ENCODE measurements at places on chromosomes 3 and 15. TPM values are rescaled to one million over a fixed set of nuclear protein-coding genes. Genes with fewer than 3 reads are reported as not detected.
A peak's percentile ranks its signal among the peaks of the same experiment; 100 is the strongest.

- DNase-seq: peak; percentile 36
Measured at GRCh38 chr15:98651581-98652220, 3.4 kb downstream of the IGF1R start.

- no peak for DNase-seq
Measured at GRCh38 chr15:53758412-53758811, 1.1 kb downstream of the WDR72 start.

GRCh38 chr3:54356261-54357045, 234.1 kb downstream of the CACNA2D3 start:
- no peak for DNase-seq

DNA sequence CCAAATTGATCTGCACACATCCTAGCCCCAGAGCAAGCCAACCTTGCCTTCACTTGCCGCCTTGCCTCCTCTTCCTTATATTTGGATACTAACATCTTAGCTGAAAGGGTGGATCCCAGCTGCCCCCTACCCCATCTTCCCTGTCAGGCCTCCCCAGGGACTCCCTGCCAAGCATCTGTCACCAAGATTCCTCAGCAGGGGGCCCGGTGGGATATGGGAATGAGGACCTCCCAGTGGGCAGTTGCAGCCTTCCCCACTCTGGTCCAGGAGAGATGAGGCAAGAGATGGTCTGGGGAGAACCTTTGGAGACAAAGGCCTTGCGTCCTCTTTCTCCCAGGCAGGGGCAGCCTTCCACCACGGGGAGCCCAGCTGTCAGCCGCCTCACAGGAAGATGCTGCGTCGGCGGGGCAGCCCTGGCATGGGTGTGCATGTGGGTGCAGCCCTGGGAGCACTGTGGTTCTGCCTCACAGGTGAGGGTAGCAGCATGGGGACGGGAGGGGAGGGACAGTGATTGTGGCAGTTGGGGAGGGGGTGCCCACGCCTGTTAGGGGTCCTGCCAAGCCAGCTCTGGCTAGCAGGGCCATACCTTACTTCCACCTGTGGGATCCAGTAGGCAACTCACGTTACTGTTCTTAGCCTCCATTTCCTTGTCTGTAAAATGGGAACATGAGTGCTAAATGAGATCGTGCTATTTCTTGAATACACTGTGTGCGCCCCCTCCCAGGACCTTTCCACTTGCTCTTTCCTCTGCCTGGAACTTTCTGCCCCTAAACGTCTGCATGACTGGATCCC, 15.3 kb downstream of the CD276 start:
- no peak for DNase-seq

GRCh38 chr3:178743297-178743696, 207.1 kb downstream of the KCNMB2 start:
- no peak for DNase-seq

DNA sequence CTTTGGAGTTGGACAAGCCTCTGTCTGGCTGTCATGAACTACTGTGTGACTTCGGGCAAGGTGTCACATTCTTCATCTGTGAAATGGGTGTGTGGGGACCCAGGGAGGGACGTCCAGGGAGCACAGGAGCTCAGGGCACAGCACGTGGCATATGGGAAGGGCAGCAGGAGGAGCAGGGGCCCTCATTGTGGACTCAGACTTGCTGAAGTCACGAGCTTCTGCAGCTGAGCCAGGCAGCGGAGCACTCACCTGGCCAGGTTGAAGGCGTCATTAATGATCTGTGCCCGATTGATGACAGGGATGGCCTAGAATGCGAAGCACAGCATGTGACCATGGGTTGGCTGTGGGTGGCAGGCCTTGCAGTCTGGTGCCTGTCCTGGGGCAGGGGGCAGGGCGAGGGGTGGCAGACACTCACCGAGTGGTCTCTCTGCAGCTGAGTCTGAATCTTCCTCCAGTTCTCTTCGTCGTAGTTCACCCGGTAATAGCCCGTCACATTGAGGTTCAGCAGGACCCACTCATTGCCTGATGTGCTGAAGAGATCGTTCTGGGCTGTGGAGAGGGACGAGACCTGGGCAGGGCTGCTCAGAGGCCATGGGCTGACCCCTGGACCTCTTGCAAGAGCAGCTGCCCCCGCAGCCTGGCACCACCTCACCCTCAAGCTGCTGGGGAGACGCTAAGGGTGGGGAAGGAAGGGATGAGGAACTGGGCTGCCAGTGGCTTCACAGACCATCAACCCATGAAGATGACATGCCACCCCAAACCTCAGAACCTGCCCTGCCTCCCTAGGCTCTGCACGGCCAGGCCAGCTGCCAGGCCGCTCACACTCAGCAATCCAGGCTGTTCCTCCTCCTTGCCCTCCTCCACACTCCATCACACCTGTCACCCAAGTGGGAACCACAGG, 15.4 kb downstream of the ANPEP start:
- DNase-seq: no peak

ACVR2B gene
- 6.4 TPM for total RNA-seq

WNT7A gene
- total RNA-seq: not detected

GOLGA8T gene
- 0.16 TPM for total RNA-seq

MRPL46 gene
- 40.6 TPM for total RNA-seq

All from colonic mucosa (tissue), 4 donors.